NCI-H446 (cell line): ENCODE measurements at places on chromosomes 11 and 22.

- no peak for DNase-seq
These were observed 88.3 kb downstream of the FBXO7 start for GRCh38 chr22:32562916-32563315.

DNA sequence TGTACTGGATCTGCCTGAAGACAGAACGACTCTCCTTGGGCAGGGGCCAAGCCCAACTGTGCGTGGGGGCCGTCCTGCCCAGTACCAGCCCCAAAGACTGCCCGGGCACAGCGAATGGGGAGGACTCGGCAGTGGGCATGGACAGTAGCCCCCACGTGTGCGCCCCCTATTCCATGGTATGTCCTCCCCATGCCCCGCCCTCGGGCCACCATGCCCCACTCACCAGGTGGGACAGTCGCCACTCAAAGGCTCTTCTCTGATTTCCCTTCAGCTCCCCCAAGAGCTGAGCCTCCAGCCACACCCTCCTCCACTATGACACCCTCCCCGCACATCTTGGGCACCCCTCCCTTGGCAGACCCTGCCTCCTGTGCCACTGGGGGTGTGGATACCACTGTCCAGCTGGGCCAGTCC is 43.5 kb downstream of the GNB1L start:
- no peak for DNase-seq

DNA sequence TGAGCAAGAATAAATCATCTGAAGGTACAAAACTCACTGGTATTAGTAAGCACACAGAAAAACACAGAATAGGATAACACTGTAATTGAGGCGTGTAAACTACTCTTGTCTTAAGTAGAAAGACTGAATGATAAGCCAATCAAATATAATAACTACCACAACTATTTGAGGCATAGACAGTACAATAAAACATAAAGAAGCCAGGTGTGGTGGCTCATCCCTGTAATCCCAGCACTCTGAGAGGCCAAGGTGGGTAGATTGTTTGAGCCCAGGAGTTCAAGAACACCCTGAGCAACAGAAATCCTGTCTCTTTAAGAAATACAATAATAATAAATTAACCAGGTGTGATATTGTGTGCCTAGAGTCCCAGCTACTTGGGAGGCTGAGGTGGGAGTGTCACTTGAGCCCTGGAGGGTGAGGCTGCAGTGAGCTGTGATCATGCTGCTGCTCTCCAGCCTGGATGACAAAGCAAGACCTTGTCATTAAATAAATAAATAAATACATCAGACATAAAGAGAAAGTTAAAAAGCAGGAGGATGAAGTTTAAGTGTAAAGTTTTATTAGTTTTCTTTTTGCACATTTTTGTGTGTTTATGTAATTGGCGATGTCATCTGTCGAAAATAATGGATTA is 390.6 kb downstream of the DYNC2H1 start:
- no peak for DNase-seq

GRCh38 chr22:46537225-46537945 is at the start of gene CELSR1:
Gene CELSR1 (minus strand): TSS chr22:46537620. CDS start chr22:46537170, 450 bp downstream.
- DNase-seq, result no peak

DNA sequence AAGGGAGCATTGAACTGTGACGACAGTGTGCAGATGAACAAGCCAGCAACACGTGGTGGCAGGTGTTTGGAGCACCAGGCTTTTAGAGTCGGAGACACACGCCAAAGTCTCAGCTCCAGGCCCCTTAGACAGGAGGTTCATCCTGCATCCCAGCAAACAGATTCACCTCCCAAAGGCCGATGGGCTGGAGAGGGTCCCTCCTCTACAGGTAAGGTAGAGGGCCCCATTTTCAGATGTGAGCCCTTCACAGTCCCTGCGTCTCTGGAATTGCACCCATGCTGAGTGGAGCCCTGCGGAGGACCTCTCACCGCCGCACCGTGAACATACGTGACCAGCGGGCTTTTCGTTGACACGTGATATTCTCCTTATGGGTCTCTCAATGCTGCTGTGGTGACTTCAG is 109.0 kb upstream of the B3GAT1 start:
- no peak for DNase-seq

DNA sequence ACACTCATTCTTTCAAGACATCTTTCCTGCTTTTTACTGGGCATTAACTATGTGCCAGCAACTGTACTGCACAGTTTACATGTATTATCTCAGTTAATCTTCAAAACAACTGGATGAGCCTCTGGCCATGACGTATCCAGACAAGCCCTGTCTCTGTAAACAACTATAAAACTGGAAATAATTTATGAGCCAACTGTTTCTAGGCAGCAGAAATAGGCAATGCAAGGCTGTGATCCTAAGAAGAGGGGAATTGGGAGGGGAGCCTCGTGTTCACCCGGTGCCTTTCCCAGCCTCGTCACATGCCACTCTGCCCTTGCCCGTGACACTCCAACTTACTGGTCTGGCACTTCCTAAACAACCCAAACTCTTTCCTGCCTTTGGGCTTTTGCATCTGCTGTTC is 82.8 kb downstream of the FBXO7 start:
- DNase-seq, result no peak

DNA sequence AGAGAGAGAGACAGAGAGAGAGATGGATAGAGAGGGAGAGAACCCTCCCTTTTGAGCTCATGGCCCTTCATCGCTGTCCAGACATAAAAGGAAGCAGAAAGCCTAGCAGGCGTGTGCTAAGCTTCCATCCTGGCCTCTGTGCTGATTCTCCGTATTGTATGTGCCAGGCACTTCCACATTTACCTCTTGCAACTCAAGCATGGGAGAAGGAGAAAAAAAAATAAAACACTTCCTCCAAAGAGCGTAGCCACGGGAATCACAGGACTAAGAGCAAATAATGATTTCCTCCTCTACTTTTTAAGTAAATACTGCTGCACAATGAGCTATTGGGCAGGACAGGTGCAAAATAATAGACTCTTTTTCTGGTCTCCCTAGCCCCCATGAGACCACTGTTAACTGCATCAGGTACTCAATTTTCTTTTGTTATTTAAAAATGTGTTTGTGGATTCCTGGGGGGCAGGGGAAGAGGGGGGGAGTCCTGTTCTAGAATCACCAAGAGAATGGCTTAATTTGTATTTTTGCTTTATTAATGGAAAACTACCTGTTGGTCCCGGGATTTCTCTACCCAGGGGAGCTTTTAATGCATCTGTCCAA is 154.3 kb downstream of the NXPE2 start:
- no peak for DNase-seq

DNA sequence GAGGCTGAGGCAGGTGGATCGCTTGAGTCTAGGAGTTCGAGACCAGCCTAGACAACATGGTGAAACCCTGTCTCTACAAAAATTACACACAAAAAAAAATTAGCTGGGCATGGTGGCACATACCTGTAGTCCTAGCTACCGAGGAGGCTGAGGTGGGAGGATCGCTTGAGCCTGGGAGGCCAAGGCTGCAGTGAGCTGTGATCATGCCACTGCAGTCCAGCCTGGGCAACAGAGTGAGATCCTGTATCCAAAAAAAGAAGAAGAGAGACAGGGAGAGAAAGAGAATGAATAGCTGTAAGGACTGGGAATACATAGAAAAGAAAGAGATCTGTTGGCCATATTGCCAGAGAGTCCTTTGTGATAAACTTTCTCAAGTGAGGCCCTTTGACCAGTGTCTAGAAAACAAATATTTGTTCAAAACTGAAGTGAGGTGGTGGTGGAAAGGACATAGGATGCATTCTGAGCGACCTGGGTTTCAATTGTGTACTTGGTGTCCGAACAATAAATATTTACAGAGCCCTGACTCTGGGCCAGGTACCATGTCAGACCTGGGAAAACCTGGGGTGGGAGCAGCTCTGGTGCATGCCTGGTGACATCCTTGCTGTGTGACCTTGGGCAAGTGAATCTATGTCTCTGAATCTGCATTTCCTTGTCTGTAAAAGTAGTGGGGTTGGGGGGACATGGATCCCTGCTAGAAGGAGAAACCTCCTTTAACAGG is 89.6 kb upstream of the CRYBB3 start:
- DNase-seq, result no peak

GRCh38 chr11:13355191-13355590 is 77.6 kb downstream of the BMAL1 start:
- DNase-seq, result no peak

DNA sequence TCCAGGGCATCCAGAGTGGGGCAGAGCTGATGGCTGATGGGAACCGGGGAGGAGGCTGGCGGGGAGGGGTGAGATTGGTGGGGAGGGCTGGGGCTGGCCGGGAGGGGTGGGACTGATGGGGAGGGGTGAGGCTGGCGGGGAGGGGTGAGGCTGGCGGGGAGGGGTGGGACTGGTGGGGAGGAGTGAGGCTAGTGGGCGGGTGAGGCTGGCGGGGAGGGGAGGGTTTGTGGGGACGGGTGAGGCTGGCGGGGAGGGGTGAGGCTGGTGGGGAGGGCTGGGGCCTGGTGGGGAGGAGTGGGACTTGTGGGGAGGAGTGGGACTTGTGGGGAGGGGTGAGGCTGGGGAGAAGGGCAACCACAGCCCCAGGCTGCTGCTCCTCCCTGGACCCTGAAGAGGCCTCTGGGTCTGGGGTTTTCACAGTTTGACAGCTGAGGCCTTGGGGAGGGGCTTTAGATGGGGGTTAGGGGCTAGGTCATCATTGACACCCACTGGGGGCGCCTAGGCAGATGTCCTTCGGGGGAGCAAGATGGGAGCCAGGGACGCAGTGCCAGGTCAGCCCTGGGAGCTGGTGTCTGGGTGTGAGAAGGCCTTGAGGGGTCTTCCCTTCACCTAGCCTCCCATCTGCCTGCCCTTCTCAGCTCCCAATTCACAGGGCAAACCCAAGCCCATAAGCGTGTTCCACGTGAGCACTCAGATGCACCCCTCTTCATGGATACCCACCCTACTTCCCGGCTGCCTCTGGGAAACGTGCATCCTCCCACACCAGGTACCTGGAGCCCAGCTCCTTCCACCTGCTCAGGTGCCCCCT is 26.7 kb downstream of the PARVG start:
- DNase-seq, result no peak

- DNase-seq, result no peak
These were observed 62.7 kb downstream of the PAK1 start for GRCh38 chr11:77411137-77411707.
